Skeletal muscle tissue (tissue), 5 donors: ENCODE measurements at places on chromosomes 6 and 20. TPM values are rescaled to one million over a fixed set of nuclear protein-coding genes. Genes with fewer than 3 reads are reported as not detected.

Gene PCMTD2
- 36.5 TPM for total RNA-seq

Gene BPI
- 1.0 TPM for total RNA-seq

Gene FLRT3
- 9.4 TPM for total RNA-seq

Gene MCHR2
- not detected for total RNA-seq

Gene HEBP2
- total RNA-seq = 6.8 TPM

Gene C6orf52
- total RNA-seq = not detected

Gene VIP
- total RNA-seq = not detected

Gene SMOC2
- total RNA-seq = 26.6 TPM

Gene SPATS1
- not detected for total RNA-seq

Gene DLGAP4
- total RNA-seq = 6.8 TPM

Gene SLC22A3
- 8.4 TPM for total RNA-seq

Gene PTCRA
- 1.0 TPM for total RNA-seq

Gene CCDC170
- 1.0 TPM for total RNA-seq

Gene TENT5A
- total RNA-seq = 28.2 TPM

Gene CFAP61
- 1.0 TPM for total RNA-seq

Gene MACROD2
- 3.1 TPM for total RNA-seq

Gene RNF146
- 39.7 TPM for total RNA-seq

Gene RRAGD
- 65.8 TPM for total RNA-seq

Gene PYGB
- total RNA-seq = 20.9 TPM

Gene NKAPL
- 0.52 TPM for total RNA-seq

Gene CTAGE9
- total RNA-seq = not detected

Gene SLC22A1
- total RNA-seq = 1.0 TPM

Gene EPPIN
- total RNA-seq = not detected

Gene C20orf144
- not detected for total RNA-seq

Gene SLC12A5
- not detected for total RNA-seq

Gene FRK
- 1.6 TPM for total RNA-seq

Gene RBM24
- 116 TPM for total RNA-seq

Gene TPD52L1
- 14.6 TPM for total RNA-seq

Gene EEF1A2
- total RNA-seq = 255 TPM

Gene MUC21
- total RNA-seq = not detected

Gene SPEF1
- not detected for total RNA-seq

Gene FAM209B
- total RNA-seq = not detected

Gene MOG
- total RNA-seq = not detected

Gene CASS4
- total RNA-seq = 3.7 TPM

Gene CD83
- 13.6 TPM for total RNA-seq

Gene LRFN2
- total RNA-seq = not detected

Gene KAT14
- total RNA-seq = 19.8 TPM

Gene TAGAP
- 2.1 TPM for total RNA-seq

Gene GHRH
- not detected for total RNA-seq

Gene OR2H1
- not detected for total RNA-seq

Gene LY6G6C
- total RNA-seq = not detected

Gene NHLRC1
- total RNA-seq = 3.1 TPM

Gene EDN1
- total RNA-seq = 6.8 TPM

Gene ZNF391
- total RNA-seq = 2.1 TPM

Gene GSTA2
- total RNA-seq = under 0.01 TPM

Gene ANGPT4
- total RNA-seq = under 0.01 TPM

Gene LHFPL5
- total RNA-seq = not detected

Gene RBPJL
- total RNA-seq = not detected

Gene SULF2
- 32.9 TPM for total RNA-seq
